NCI-H1417 (cell line): ENCODE measurements at places on chromosomes 7 and 10.
A peak's percentile ranks its signal among the peaks of the same experiment; 100 is the strongest.

GRCh38 chr10:51012073-51012472 lies 62.2 kb upstream of the PRKG1 start:
- DNase-seq: no peak

DNA sequence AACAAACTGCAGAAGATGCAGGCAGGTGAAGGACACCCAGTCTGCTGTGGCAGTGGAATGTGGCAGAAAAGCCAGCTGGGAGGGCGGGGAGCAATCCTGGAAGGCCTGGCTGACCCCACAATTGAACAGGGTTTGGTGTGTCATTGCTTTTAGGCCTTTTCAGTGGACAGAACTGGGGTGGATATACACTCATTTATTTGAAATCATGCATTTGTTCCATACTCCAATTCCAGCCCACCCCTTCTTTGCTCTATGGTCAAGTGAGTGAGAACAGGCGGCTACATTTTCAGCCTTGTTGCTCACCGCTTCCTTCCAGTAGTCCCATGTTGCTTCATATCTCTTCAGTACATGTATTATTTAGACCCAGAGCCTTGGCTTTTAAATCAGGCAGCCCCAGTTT lies 39.8 kb downstream of the PTPN12 start:
- DNase-seq: no peak

GRCh38 chr7:34165927-34166550 lies 260.7 kb downstream of the BMPER start:
- DNase-seq: peak; percentile 41

- no peak for DNase-seq
Observed at GRCh38 chr10:67438605-67439304, 257.2 kb downstream of the CTNNA3 start.

- DNase-seq: no peak
Observed at GRCh38 chr7:33815336-33815735, 90.0 kb upstream of the BMPER start.
